NCI-H1417 (cell line): ENCODE measurements at places on chromosomes 5 and 9.

DNA sequence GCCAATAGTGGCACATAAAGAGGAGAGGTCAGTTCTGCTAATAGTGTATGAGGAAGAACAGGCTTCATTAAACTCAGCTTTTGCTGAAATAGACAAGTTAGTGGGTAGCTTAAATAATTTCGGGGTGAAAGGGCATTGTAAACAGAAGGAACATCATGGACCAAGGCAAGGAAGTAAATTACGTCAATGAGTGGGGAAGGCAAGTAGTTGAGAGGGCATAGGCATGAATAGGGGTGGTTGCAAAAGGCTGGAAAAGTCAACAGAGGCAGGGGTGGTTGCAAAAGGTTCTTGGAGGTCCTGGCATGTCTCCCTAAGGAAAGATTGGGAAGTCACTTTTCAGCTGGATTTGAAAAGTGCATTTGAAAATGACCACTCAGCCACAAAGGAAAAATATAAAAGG, 383.3 kb upstream of the RPS23 start:
- DNase-seq: no peak

- no peak for DNase-seq
Observed at GRCh38 chr5:103425686-103426454, 136.7 kb downstream of the NUDT12 start.

DNA sequence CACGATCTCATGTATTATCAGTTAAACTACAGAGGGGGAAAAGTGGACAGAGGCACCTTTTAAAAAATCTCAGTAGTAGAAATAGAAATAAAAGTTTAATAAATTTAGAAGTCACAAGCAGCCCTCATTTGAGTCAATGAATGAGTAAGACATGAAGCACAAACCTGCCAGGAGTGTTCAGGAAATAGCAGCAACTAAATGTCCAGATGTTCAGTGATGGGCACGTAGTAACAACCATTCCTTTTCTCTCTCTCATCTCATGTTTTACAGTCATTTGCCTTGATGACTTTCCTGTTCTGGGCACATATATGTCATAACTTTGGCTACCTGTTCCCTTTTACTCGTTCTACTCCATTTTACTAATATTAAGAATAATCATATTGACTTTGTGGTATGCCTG, 17.7 kb downstream of the ISOC1 start:
- DNase-seq: no peak

DNA sequence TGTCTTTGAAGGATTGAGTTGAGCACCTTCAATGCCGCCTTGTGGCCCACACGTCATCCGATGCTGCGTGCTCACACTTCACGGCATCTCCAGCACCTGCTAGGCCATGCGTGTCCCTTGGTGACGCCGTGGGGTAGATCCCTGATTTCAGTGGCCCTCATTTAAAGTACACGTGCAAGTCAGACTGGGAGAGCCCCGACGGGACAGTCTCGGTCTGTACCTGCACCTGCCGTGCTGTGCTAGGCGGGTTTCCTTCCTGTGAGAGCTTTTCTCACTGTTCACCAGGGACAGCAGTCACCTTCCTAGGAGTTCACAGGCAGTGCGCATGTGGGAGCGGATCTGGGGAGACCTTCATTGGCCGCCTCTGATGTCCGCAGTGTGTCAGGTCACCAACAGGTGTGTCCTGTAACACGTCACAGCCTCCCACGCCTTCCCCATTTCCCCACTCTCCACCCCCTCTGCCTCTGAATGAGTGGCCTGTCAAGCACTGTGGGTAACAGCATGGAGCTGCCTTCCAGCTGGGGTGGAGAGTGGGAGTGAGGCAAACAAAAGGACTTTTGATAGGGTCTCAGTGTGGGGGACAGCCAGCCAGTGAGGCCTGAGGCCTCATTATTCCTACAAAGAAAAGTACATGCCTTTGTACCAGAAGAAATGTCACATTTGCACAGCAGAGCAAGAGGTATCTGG, 236.4 kb downstream of the FANCC start:
- no peak for DNase-seq

DNA sequence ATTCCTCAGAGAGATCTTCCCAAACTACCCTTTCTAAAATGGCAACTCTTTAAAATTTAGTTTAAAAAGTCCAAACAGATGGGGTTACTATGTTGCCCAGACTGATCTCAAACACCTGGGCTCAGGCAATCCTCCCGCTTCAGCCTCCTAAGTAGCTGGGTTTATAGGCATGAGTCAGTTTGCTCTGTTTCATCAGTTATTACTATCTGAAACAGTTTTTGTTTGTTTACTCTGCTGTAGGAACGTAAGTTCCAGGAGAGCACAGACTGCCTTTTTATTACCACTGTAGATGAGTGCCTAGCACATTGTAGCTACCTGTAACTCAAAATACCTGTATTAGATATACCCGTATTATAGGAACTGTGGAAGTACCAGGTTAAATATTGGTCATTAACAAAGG, 89.4 kb downstream of the UHRF2 start:
- DNase-seq: no peak

- DNase-seq: no peak
Observed at GRCh38 chr5:141821430-141821925, 56.7 kb downstream of the PCDH1 start.

DNA sequence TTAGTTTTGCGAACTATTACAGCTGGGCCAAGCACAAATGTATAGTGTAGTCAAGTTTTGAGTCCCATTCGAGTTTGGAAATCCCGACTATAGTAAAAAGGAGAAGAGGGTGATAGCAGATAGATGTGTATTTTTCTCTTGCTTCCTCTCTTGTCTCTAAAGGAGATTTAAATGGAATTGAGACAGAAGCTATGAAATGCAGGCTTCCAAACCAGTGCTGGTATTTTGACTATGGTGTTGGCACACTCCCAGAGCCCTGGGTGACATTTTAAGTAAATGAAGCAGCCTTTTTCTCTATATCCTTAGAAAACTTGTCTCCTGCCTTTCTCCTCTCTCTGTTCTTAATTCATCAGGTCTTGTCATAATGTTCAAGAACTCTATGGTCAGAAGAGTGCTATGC, 17.7 kb upstream of the AUH start:
- no peak for DNase-seq
